ENCODE measurements at places on chromosomes 5 and 9. TPM values are rescaled to one million over a fixed set of nuclear protein-coding genes. Genes with fewer than 3 reads are reported as not detected.

- peak; percentile 53 for DNase-seq
Measured at GRCh38 chr5:138574744-138575193, 432 bp downstream of the HSPA9 start.

DNA sequence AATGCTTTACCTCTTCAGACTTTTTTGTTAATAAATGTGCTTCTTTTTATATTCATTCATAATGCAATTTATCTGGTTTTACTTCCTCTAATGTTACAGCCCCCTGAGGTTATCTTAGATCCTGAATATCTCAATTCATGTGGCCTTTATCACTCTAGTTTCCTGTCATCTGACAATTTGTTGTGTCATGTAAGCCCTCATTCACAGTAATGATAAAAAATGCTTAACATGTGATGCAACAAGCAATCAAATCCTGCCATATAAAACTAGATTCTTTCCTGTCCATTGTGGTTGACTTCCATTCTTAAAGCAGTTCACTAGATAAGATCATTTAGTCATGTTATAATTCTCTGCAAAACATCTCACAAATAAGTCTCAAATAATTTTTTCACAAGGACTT, 991.2 kb upstream of the ACO1 start:
- DNase-seq = no peak

- no peak for DNase-seq
Measured at GRCh38 chr9:82934949-82935348, 128.0 kb downstream of the RASEF start.

DNA sequence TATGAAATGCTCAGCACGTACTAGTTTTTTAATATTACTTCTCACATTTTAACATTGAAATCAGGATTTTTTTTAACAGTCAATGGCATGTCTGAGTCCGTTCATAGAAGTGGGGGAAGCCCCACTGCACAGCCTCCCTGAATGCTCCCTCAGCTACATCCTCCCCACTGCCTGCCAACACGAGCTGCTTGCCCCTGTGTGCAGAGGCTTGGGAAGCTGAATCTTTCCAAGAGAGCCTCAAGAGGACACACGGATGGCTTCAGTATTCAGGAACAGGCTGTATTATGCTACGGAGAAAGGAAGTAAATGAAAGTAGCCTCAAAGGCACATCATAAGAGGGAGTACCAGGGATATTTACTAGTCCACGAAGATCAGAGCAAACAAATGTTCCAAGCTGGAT, 248.7 kb downstream of the SPOCK1 start:
- DNase-seq = no peak

DNA sequence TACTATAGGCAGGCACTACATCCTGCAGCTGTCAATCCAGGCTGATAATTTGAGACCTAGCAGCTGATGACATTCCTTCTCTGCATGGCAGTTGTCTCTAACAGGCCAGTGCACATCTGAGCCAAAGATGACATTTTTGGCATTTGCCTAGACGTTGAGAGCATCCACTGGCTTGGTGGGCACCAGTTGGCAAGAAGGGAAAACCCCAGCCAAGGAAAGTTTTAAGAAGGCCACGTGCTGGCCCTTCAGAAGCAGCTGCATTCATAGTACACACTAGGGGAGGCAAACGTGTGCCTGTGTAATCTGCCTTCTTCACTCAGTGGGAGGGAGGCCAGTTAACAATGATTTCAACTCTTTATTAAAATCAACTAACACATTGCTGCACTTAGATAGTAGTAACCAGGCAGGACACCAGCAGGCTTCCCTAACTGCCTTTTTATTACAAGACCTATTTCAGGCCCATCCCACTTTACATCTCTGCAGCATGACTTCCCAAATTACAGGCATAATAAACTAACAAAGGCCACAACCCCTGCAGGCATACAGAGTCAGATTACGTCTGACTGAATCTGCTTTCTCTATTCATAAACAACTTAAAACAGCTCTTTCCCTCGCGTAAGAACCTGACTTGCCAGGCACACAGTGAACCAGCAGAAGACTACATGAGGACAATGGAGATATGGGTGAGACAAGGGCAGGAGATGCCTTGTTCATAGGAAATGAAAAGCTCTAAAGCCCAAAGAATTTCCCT, 576.3 kb downstream of the PDE4D start:
- no peak for DNase-seq

GRCh38 chr9:136831720-136832104, 10.6 kb upstream of the AJM1 start:
- no peak for DNase-seq

DNA sequence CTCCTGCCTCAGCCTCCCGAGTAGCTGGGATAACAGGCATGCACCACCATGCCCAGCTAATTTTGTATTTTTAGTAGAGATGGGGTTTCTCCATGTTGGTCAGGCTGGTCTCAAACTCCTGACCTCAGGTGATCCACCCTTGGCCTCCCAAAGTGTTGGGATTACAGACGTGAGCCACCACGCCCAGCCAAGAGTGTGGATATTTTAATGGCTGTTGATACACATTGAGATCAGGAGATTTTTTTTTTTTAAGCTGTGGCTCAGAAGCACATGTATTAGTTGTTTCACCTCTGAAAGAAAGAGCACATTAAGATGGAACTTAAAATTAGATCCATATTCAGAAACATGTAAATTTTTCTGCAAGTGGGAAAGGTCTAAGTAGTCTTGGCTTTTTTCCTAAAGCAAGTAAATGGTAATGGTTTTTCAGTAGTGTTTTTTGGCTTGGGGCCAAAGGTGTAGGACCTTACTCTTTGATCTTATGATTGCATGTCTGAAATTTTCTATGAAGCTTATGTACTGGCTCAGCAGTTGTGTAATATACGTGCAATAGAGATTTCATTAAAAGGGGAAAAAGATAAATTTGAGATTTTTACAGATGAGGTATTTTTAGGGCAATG, 9.9 kb downstream of the RBM27 start:
- DNase-seq = no peak

- DNase-seq = no peak
Measured at GRCh38 chr5:23450187-23450586, 57.2 kb upstream of the PRDM9 start.

The PALM2AKAP2 gene
- polyA plus RNA-seq = not detected

DNA sequence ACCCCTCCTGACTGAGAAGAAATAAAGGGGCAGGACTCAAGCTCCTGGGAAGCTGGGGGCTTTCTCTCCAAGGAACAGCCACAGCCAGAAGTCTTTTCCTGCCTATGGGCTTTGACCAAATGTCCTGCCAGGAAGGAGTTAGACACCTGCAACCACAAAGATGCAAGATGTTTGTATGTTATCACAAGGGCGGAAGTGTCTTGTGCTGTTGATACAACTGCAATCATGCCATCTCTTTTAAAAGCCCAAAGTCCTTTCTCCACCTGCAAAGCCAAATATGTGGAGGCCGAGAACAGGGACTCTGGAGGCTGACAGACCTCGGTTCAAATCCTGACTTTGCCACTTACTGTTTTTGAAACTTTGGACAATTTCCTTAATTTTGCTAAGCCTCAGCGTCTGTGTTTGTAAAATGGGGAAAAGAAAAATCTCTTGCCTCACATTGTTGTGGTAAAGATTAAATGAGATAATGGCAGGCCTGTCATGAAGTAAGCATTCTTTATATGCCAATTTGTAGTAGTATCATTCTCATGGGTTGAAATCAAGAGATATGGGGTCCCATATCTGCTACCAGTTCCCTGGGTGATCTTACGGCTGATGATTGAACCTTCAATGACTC, 17.0 kb downstream of the HRH2 start:
- DNase-seq = no peak

DNA sequence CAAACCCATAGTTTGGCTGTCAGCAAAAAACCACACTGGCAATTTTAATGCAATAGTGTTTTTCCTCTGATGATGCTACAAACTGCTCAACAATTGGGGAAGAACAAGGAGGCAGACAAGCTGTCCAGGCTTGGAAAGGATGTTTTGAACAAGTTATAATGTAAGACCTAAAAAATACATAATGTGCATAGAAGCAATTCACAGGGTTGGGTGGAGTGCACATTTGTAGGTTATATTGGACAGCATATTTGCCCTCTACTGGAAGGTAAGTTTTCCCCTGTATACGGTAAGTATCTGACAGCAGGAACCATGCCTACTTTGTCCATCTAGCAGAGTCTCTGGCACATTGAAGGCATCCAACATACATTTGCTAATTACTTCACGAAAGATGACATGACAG, 114.3 kb upstream of the PUM3 start:
- no peak for DNase-seq

The ADAMTS2 gene
- 2.3 TPM for polyA plus RNA-seq

GRCh38 chr9:93119703-93119952, 14.4 kb downstream of the NINJ1 start:
- DNase-seq = no peak

DNA sequence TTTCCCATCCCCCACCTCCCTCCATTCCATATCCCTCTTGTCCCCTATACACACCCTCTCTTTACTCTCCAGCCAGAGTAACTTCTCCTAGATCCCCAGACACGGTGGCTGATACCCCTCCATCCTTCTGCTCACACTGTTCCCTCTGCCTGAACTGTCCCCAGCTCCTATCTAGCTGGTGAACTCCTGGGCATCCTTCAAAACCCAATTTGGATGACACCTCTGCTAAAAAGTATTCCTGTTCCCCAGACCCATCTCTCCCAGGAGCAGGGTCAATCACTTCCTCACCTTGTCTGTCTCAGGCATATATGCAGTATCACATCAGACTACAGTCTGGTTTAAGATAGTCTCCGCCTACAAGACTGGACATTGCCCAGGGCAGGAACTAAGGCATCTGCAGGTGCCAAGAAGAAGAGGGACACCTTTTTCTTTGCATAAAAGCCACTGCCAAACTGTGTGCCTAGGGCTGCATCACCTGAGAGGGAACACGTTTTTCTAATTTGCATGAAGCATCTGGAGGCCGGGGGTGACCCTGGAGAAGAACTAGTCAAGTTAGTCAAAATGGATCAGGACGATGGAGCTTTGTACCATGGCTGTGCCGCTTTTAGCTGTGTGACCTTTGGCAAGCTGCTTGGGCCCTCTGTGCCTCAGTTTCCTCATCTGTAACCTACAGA, 27.1 kb downstream of the NR5A1 start:
- DNase-seq = no peak

GRCh38 chr9:12784461-12785259, 9.8 kb downstream of the LURAP1L start:
- DNase-seq = no peak

The AQP7 gene
- not detected for polyA plus RNA-seq

DNA sequence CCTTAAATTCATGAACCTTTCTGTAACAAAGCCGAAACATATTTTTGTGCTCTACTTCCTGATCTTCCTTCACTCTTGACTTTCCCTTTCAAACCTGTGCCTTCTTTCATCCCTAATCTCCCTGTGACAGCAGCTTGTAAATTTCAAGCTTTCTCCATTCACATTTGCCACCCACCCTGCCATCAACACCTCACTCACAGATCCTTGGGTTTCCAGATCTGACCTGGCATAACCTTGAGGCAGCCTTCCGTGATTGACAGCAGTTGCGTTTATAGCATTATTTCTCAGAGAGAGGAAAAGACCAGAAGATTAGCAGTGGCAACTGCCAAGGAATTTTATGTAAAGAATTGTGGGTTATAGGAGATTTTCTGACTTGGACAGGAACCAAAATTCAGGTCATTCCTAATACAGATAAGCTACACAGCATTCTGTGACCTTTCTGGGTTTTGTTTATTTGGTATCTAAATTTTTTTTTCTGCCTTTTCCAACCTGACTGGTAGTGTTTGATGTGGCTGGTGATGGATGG, 260.0 kb downstream of the NR2F1-AS1 start:
- no peak for DNase-seq

The C9 gene
- not detected for polyA plus RNA-seq

- DNase-seq = no peak
Measured at GRCh38 chr9:127853312-127854183, 910 bp downstream of the ENG start.

- no peak for DNase-seq
Measured at GRCh38 chr5:53386341-53386740, 94.1 kb upstream of the FST start.

- peak; percentile 59 for DNase-seq
Measured at GRCh38 chr5:95773335-95774059, 42.4 kb downstream of the RHOBTB3 start.

- no peak for DNase-seq
Measured at GRCh38 chr9:13424204-13424603, 144.7 kb upstream of the MPDZ start.

The LCN1 gene
- not detected for polyA plus RNA-seq

DNA sequence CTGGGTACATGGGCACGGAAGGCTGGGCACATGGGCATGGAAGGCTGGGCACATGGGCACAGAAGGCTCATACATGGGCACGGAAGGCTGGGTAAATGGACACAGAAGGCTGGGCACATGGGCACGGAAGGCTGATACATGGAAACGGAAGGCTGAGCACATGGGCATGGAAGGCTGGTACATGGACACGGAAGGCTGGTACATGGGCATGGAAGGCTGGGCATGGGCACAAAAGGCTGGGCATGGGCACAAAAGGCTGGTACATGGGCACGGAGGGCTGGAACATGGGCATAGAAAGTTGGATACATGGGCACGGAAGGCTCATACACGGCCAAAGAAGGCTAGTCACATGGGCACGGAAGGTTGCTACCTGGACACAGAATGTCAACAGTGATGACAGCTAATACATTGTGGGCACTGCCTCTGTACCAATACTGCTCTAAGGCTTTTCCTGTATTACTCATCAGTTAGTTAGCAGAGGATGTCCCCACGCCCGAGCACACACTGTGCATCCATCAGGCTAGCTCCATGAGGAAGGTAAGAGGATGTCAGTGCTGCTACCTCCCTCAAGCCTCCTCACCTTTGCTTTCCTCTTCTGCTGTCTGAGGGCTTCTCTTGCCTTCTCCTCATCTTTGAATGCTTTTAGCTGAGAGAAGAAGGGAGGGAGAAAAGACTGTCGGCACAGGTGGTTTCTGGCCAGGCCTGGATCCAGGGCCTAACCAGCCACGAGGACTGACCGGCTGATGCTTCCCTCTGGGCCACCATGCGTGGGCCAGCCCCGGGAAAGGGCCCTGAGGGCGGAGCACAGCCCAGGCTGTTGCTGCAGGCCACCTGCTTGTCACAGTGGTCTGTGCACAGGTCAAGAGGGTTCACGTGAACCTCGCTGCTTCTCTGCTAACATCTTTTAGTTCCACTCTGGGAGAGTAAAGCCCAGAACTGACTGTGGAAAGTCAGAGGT, 14.3 kb downstream of the GPX3 start:
- DNase-seq = peak; percentile 55

The PLAC8L1 gene
- polyA plus RNA-seq = not detected

DNA sequence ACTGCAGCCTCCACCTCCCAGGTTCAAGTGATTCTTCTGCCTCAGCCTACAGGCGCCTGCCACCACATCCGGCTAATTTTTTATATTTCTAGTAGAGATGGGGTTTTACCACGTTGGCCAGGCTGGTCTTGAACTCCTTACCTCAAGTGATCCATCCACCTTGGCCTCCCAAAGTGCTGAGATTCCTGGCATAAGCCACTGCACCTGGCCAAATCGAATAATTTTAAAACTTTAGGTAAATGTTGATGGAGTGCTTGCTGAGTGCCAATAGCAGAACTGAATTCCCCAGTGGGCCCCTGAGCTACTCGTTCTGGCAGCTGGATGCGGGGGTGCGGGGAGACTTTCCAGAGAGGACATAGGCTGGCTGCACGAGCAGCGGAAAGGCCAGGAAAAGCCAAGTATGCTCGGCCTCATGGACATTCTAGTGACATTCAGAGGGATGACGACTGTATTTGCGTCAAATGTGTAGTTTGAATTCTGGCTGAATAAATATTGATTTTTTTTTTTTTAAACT, 16.8 kb downstream of the TRAF2 start:
- DNase-seq = no peak

GRCh38 chr9:133513214-133514100, 11.3 kb downstream of the MYMK start:
- DNase-seq = no peak

- no peak for DNase-seq
Measured at GRCh38 chr9:34001298-34001697, 47.4 kb downstream of the UBAP2 start.

Measured in CD14-positive monocyte (primary cell).